Activated CD4-positive, alpha-beta T cell treated with anti-CD3 and anti-CD28 coated beads for 36 hours (primary cell): ENCODE measurements at places on chromosomes 7 and 10. TPM values are rescaled to one million over a fixed set of nuclear protein-coding genes. Genes with fewer than 3 reads are reported as not detected.

DNA sequence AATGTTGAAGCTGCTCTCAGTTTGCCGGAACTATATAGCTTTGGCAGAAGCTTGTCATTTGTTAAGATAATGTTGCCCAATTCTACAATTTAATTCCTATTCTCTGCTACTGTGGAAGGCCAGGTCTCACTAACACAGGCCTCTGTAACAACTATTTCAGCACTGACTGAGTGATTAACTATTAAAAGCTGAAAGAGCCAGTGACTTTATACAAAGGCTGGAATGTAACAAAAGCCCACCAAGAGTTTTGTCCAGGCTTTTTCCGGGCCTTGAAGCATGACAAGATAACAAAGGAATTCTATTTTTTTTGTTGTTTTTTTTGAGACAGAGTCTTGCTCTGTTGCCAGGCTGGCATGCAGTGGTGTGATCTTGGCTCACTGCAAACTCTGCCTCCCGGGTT, 795.6 kb downstream of the PHTF2 start:
- no peak overlapping the region for H3K27ac ChIP-seq
- no peaks in the 10 kb centered on the region for H3K36me3 ChIP-seq
- no peak for DNase-seq
- no peaks in the 10 kb centered on the region for H3K27me3 ChIP-seq
- no peaks in the 10 kb centered on the region for H3K4me1 ChIP-seq

GRCh38 chr10:132706701-132707100, 79.2 kb downstream of the NKX6-2 start:
- H3K4me3 ChIP-seq, result no peak overlapping the region
- H3K36me3 ChIP-seq, result peaks cover 38% of the 10 kb centered on the region
- DNase-seq, result no peak
- no peak overlapping the region for H3K27ac ChIP-seq
- H3K4me1 ChIP-seq, result no peaks in the 10 kb centered on the region

GRCh38 chr10:114761205-114762193, 60.1 kb upstream of the FHIP2A start:
- H3K4me3 ChIP-seq, result no peak overlapping the region
- no peak for DNase-seq
- H3K27me3 ChIP-seq, result peaks cover 18% of the 10 kb centered on the region

DNA sequence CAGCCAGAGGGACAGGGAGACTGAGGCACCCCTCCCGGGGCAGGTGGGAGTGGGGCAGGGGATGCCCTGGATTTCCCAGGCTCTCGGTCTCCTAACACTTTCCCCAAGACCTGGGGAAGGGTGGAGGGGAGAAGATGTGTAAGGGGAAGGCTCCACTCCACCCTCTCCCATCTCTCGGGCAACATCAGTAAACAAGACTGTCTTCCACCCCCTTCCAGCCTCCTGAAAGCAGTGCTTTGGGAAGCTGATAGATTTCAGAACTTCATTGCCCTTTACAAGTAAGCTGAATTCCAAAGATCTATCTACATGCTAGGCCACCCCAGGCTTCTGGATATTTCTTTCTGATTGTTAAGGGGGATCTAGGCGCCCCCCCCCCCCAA, 3.7 kb downstream of the FLNC start:
- no peak for DNase-seq
- H3K4me3 ChIP-seq, result no peak overlapping the region
- H3K27me3 ChIP-seq, result peaks cover 17% of the 10 kb centered on the region
- H3K4me1 ChIP-seq, result peaks cover 13% of the 10 kb centered on the region
- H3K27ac ChIP-seq, result no peak overlapping the region

- H3K27ac ChIP-seq, result no peak overlapping the region
- DNase-seq, result no peak
- peaks cover 3% of the 10 kb centered on the region for H3K4me1 ChIP-seq
- no peak overlapping the region for H3K4me3 ChIP-seq
Measured at GRCh38 chr7:141960687-141961422, 12.7 kb downstream of the TAS2R38 start.

EEPD1 gene
- 1.3 TPM for total RNA-seq

NPM3 gene
- 214 TPM for total RNA-seq

DNA sequence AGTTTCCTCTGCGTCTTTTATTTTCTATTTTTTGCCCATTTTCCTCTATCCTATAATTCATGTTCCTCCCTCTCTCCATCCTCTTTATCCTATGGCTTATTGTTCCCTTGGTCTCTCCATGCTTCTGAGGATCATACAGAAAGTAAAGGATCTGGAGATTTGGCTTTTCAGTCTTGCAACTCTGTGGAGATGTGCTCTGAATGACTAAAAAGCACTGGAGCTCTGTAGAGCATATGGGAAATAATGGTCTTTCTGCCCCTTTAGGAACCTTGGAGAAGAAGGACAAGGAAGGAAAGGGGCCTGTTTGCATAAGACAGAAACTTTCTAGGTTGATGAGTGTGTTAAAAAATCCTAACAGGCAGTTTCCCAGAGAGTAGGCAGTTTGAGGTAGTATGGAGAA, 120.1 kb downstream of the PHTF2 start:
- H3K27ac ChIP-seq, result no peak overlapping the region
- H3K4me3 ChIP-seq, result no peak overlapping the region
- peaks cover 9% of the 10 kb centered on the region for H3K36me3 ChIP-seq
- peaks cover 9% of the 10 kb centered on the region for H3K4me1 ChIP-seq
- DNase-seq, result no peak

GRCh38 chr7:598899-599298, 79.3 kb upstream of the PDGFA start:
- no peak for DNase-seq
- peaks cover 53% of the 10 kb centered on the region for H3K4me1 ChIP-seq
- no peaks in the 10 kb centered on the region for H3K27me3 ChIP-seq
- H3K4me3 ChIP-seq, result no peak overlapping the region
- H3K36me3 ChIP-seq, result peaks cover 31% of the 10 kb centered on the region
- H3K27ac ChIP-seq, result peak overlapping the region; percentile 13

DNA sequence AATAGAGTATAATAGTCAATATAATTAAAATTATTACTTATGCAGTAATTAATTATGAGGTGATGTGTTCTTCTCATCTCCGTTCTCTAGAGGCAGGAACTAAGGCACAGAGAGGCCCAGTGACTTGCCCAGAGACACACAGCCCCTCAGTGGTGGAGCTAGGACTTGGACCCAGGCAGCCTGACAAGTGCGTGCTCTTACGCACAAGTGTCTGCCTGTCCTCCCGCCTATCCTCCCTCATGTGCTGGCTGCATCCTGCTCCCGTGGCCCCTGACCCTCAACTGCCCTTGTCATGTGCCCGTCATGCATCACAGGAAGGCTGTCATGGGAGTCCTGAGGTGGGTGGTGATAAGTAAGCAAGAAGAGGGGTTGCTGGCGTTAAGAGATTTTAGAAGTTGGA, 14.3 kb downstream of the IL2RA start:
- DNase-seq, result no peak
- H3K4me1 ChIP-seq, result peaks cover 91% of the 10 kb centered on the region
- H3K27me3 ChIP-seq, result no peaks in the 10 kb centered on the region
- H3K4me3 ChIP-seq, result peak overlapping the region; percentile 81
- H3K36me3 ChIP-seq, result peaks cover 90% of the 10 kb centered on the region

TMEM229A gene
- total RNA-seq, result not detected
